Mammary epithelial cell (primary cell): ENCODE measurements at places on chromosomes 3 and 15. TPM values are rescaled to one million over a fixed set of nuclear protein-coding genes. Genes with fewer than 3 reads are reported as not detected.

The GRM7 gene
- total RNA-seq: not detected

The WDR5B gene
- total RNA-seq: 4.3 and 5.3 TPM in 2 replicates

DNA sequence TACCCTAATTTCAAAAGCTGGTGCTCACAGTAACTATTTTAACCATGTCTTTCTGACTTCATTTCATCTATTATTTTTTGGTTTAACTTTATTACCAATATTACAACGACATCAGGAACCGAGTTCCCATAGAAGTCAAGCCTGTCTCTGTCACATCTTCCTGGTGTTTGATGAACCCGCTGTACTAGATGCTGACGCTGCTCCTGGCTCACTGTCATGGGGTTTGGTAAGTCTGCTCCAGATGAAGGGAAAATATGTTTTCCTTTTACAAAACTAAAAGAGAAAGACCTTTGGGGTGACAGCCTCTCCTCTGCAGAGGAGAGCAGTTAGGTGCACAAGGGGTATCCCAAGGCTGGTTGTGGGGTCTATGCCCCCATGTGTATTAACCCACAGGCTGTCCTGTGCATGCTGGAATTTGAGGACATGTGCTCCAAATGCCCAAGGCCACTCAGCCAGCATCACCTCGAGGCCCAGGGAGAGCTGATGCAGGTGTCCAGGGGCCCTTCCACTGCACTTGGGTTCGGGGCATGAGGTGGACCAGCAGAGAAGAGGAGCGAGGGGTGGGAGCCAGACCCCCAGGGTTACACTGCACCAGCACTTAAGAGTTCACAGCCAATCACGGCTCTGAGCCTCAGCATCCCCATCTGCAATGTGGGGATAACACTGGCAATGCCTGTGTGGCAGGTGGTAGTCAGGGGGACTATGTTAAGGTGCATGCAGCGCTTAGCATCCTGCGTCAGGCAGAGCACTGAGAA lies 62.2 kb downstream of the ATP10A start:
- DNase-seq: no peak

DNA sequence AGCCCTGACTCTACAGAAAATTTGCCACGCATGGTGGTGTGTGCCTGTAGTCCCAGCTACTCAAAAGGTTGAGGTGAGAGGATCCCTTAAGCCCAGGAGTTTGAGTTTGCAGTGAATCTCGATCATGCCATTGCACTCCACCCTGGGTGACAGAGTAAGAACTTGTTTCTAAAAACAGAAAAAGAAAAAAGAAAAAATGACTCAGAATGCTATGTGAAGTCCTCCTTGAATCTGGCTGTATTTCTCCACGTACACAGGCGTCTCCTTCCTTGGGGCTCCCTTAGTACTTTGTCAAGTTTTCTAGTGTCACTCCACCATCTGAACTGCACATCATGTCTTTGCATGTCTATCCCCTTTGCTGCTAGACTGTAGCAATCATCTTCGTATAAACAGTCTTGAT lies 104.4 kb downstream of the LMLN start:
- no peak for DNase-seq

DNA sequence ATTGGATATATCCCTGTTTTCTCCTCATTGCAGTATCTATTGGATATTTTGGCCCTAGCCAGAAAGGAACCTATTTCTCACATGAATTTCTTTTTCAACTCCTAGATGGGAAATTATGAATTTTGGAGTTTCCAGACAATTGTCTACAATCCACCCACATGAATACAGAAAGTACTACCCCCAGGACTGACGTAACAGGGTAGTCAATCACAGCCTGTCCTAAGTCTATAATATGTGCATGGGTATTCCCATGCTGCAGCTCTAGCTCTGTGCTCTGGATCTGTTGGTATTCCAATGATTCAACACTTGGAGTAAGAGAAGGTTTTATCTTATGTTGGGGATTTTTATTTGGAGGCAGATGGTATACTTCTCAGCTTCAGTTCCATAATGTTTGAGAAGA lies 393.1 kb upstream of the ARRDC4 start:
- DNase-seq: no peak
